Effector CD8-positive, alpha-beta T cell (primary cell): ENCODE measurements at places on chromosomes 13 and 19.

- no peak for DNase-seq
Observed at GRCh38 chr13:61095885-61096284, 319.8 kb downstream of the PCDH20 start.

DNA sequence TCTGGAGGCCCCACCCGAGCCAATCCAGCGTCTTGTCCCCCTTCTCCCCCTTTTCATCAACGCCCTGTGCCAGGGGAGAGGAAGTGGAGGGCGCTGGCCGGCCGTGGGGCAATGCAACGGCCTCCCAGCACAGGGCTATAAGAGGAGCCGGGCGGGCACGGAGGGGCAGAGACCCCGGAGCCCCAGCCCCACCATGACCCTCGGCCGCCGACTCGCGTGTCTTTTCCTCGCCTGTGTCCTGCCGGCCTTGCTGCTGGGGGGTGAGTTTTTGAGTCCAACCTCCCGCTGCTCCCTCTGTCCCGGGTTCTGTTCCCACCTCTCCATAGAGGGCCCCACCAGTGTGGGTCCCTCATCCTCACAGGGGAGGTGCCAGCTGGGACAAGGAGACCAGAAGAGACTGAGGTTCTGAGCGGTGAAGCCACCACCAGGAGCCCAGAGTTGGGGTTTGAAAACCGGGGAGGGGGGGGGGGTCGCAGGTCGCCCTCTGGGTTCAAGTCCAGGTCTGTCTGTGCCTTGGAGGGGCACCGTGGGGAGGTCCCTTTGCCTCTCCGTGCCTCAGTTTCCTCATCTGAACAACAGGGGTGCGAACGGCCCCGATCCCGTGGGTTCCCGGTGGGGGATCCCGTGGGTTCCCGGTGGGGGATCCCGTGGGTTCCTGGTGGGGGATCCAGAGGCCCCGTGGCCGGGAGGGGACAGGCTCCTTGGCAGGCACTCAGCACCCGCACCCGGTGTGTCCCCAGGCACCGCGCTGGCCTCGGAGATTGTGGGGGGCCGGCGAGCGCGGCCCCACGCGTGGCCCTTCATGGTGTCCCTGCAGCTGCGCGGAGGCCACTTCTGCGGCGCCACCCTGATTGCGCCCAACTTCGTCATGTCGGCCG is at the start of gene ELANE:
Gene ELANE, plus strand, starts transcription at position 168 of the 878 bp plus-strand sequence. Its CDS starts 26 bp downstream, at position 194.
- DNase-seq, result no peak

- DNase-seq, result no peak
Observed at GRCh38 chr19:44752123-44752815, 3.8 kb downstream of the BCL3 start.

GRCh38 chr19:3625996-3626472 is 556 bp downstream of the CACTIN start:
- DNase-seq, result no peak

DNA sequence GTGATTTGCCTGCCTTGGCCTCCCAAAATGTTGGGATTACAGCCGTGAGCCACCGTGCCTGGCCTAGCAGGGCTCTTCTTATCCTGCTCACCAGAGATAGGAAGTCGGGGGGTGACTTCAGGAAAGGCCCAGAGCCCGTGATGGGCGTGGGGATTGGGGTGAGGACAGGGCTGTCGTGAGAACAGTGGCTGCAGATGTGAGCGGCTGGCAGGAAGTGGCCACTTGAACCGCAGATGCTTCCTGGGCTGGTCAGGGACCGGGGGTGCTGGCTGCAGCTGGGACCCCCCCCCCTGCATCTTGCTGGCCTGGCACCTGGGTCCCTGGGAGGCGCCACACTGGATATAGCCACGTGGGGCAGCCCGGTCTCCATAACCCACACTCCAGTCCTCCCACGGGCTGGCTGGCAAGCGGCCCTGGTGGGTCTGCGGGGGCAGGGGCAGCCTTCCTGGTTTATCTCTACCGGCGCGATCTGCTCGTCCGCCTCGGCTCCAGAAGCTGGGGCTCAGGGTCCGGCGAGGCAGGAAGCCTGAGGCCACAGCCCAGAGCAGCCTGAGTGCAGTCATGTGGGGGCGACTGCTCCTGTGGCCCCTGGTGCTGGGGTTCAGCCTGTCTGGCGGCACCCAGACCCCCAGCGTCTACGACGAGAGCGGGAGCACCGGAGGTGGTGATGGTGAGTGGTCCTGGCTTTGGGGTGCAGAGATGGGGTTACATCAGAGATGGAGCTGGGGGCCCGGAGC is at the start of gene F2RL3:
Gene F2RL3, plus strand, starts transcription at position 371 of the 737 bp plus-strand sequence. Its CDS starts 191 bp downstream, at position 562.
- no peak for DNase-seq

- no peak for DNase-seq
Observed at GRCh38 chr13:53050151-53050550, 21.5 kb downstream of the OLFM4 start.

- no peak for DNase-seq
Observed at GRCh38 chr19:17455308-17456123, 5.2 kb downstream of the NXNL1 start.

DNA sequence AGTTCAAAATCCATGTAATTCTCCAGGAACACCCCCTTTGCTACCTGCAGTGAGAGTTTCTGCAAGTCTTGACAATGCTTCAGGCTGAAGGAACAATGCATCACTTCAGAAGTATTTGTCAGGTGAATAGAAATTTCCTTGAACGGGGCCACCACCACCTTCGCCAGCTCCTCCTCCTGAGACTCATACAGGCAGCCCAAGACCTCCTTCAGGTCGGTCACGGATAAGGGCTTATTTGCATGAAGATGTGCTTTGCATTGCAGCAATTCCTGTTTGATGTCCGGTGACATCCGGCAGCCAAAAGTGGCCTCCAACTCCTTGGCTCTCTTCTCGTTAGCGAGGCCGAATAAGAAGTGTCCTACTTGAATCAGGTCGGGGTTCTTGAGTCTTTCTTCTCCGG is 8.4 kb downstream of the NLRP7 start:
- DNase-seq, result no peak

- no peak for DNase-seq
Observed at GRCh38 chr13:102715447-102715846, 20.6 kb upstream of the METTL21C start.

GRCh38 chr13:24145240-24145639 is 15.3 kb upstream of the SPATA13 start:
- DNase-seq, result no peak

- DNase-seq, result no peak
Observed at GRCh38 chr13:111899714-111900389, 167.1 kb upstream of the SOX1 start.

DNA sequence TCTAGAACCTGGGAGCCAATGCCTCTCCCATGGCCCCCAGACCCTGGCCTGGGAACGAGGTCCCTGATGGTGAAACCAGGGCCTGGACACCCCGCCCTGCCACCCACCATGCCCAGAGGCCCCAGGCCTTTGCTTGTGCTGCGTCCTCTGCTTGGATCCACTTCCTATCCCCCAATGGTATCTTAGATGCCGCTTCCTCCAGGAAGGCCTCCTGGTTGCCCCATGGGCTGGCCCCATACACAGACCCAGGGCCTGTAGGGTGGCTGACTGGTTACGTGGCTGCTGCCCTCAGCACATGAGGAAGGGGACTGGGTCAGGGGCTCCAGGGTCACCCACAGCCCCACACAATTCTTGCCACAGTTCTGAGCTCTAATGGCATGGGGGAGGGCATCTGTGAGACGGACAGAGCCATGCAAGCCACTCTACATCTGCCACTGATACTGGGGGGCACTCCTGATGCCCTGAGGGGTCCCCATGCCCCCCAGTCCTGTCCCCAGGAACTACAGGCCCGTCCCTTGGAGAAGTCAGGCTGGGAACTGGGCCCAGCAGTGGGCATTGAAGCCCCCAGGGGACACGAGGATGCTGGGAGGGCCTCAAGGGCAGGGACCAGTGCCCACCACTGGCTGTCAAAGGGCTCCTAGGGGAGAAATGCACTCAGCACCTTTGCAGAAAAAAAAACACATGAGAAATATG is 5.0 kb downstream of the RPL36 start:
- no peak for DNase-seq

GRCh38 chr13:27926644-27927434 is 7.0 kb downstream of the PDX1 start:
- no peak for DNase-seq

GRCh38 chr19:1011831-1012333 is 9.0 kb downstream of the TMEM259 start:
- DNase-seq, result no peak

- DNase-seq, result no peak
Observed at GRCh38 chr13:112941349-112941748, 27.7 kb upstream of the MCF2L start.

DNA sequence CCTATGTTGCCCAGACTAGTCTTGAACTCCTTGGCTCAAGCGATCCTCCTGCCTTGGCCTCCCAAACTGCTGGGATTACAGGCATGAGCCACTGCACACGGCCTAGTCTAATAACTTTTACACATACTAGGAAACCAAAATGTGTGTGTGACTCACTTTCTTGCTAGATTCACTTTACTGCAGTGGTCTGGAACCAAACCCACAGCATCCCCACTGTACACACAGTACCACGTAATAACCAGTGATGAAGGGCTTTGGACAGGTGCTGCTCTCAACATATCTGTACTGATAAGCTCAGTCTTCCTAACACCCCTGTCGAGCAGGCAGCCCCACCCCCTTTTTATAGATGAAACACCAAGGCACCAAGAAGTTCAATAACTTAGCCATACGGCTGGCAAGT is 5.1 kb downstream of the DNMT1 start:
- DNase-seq, result no peak

DNA sequence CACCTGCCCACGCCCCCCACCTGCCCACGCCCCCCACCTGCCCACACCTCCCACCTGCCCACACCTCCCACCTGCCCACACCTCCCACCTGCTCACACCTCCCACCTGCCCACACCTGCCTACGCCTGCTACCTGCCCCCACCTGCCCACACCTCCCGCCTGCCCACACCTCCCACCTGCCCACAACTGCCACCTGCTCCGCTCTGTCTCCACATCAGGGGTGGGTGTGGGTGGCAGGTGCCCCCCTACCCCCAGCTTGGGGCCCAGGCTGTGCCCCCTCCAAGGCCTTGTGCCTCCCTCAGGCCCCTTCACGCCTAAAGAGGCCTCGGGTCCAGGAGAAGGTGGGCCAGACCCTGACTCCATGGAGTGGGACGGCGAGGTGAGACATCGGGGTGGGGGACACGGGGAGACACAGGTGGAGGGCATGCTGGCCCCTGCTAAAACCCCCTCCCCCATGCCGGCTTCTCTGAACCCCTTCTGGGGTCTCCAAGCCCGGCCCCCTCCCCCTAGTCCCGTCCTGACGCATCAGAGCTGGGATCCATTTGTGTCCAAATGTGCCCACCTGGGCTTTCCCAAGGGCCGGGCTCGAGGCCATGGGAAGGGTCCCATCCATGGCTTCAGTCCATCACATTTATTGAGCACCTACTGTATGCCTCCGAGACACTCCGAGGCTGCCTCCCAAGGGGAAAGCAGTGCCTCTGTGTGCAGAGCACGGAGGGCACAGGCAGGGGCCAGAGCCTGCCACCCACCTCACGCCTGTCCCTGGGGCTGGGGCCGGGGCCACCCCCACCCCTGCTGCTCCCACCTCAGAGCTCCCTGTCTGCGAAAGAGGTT is 4.9 kb downstream of the PLK5 start:
- no peak for DNase-seq

DNA sequence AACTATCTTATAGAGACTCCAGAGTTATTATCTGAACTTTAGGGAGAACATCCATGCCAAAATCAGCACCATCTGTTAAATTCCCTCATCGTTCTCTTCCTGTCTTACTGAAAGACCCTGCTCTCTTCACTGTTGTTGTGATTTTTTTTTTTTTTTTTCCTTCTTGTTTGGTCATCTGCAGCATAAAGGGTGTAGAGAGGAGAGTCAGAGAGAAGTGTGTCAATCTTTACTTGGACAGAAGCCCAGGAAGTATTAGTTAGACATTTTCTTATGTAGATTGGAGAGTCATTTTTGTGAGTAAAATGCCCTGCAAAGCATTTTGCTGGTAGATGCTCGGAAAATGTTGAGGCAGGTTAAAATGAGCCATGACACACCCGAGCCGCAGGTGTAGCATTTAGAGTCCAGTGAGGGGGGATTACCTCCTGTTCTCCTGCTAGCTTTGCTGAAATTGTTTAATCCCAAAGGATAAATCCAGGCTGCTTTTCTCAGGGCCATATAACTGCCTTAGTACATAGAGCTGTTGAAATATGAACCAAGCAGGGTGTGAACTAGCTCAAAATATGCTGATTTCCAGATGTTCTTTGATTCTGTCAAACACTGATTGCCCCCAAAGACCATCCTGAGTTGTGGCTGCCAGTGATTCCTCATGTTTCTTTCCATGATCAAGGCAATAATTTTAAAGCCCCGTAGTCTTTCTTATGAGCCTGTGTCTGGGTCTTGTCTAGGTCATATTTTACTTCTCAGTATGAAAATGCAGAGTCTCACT is 143.5 kb downstream of the DCT start:
- DNase-seq, result no peak

- DNase-seq, result no peak
Observed at GRCh38 chr13:113510871-113511270, 20.4 kb upstream of the DCUN1D2 start.

- DNase-seq, result no peak
Observed at GRCh38 chr19:36526581-36526980, 1.5 kb downstream of the ZNF260 start.

DNA sequence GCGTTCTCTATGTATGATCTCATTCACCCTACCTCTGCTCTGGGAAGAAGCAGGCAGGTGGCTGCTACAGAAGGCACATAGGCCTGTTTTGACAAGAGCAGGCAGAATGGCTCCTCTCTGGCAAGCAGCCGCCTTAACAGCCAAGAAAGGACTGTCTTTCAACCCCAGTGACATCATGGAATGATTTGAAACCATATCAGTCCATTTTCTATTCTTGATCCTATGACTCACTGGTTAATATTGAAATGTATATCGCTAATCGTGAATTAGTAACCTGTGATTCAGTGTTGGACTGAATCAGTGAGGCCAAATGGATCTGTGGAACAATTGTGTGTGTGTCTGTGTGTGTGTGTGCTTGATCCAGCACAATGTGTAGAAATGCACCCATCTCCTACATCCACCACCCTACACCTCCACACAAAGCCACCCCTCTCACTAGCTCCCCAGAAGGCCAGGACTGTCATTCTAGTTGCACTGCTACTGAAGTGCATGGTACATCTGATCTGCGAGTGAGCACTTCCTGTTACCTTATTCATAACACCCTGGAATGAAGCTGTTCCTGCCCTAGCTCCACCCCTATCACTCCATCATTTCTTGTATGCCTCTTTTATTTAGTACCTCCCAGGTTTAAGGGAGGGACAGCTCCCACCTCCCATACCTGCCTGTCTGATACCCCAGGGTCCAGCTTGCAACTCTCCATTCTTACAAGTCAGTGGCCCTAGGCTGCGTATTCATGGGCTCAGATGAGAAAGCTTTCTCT is 460.0 kb downstream of the FOXO1 start:
- DNase-seq, result no peak
